Activated T-cell treated with anti-CD3 and anti-CD28 coated beads, Interleukin-2, amount 50 U/mL, for 48 hours (primary cell): ENCODE measurements at places on chromosomes 2 and 18.

DNA sequence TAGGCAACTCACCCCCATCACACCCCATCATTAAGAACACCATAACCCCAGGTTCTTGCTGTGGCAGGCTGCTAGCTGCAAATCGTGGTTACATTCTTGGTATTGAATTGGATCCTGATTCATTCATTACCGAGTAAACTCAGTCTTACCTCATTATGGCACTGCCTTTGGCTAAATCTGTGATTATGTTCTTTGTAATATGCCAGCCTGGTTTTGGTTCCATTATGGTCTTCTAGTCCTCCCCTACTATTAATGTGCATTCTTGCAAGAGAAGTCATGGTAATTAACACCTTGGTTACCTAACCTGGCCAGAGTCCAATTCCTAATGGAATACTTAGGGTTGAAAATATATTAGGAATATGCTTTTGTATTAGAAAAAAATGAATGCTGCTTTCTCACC is 258.9 kb upstream of the APCDD1 start:
- no peak for DNase-seq

DNA sequence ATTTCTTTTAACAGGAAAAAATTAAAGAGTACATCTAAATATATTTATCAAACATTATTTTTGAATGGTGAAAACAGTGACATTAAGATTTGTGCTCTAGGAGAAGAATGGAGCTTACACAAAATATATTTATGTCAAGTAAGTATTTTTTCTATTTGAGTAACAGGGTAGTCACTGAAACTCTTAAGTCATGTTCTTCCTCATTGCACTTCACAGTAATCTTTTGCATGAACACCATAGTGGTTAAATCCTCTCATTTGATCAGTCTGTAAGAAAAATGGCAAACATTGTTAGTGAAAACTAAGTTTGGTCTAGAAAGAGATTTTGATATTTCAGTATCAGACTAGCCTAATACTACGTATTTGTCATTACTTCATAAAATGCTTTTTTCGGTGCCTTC is 8.1 kb downstream of the GMCL1 start:
- DNase-seq, result no peak

- DNase-seq, result peak; percentile 74
Observed at GRCh38 chr2:39778775-39779340, at the start of gene THUMPD2. Gene THUMPD2 (minus strand): TSS chr2:39779258. CDS start chr2:39779239, 19 bp downstream.

- no peak for DNase-seq
Observed at GRCh38 chr2:183408562-183408961, 284.3 kb downstream of the NUP35 start.

DNA sequence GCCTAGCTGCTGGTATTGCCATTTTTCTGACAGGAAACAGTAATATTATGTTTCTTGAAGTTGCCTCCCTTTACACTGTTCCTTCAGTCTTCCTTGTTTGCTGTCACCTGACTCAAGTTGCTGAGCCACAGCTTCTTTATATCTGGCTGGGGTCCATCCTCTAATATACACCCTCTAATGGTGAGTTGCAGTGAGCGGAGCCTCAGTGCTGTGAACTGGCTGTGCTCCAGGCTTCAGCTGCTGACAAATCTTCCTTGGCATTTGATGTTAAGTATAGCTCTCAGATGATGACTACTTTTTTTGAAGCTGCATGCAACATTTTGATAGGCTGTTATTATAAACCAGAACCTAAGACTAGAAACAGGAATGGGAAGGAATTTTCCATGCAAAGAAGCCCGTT is 366.7 kb downstream of the NUP35 start:
- DNase-seq, result no peak

DNA sequence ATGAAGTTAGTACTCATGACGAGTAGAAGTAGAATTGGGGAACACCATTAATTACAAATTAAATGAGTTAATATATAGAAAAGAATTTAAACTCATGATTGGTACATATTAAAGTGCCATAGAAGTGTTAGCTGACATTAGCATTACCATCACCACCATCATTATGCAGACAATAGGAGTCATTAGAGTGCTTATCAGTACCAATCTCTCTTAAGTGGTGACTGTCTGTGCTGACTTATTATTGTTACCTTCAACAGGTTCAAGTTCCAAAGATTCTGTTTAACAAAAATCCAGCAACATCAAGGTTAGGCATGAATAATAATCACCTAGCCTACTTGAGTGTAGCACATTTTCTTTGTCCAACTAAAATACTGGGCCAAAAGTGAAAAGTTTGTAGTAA is 108.8 kb upstream of the MAPRE2 start:
- DNase-seq, result no peak

DNA sequence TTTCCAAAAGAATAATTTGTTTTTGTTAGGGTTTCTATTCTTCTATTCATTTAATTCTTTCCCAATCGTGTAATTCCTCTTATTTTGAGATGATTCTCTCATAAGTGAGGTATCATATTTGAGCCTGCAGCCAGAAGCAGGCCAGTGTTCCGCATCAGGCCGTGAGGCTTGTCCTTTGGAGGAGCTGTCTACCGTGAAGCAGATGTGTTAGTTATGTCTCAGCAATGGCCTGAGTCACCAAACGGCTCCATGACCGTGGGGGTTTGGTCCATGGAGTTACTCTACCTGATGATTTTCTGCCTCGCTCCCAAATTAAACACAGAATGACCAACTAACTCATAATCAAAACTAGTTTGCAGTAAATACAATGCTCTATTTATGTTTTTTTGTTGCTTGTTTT is 64.2 kb upstream of the TMEM87B start:
- no peak for DNase-seq
